ENCODE measurements at places on chromosomes 7 and 10.

DNA sequence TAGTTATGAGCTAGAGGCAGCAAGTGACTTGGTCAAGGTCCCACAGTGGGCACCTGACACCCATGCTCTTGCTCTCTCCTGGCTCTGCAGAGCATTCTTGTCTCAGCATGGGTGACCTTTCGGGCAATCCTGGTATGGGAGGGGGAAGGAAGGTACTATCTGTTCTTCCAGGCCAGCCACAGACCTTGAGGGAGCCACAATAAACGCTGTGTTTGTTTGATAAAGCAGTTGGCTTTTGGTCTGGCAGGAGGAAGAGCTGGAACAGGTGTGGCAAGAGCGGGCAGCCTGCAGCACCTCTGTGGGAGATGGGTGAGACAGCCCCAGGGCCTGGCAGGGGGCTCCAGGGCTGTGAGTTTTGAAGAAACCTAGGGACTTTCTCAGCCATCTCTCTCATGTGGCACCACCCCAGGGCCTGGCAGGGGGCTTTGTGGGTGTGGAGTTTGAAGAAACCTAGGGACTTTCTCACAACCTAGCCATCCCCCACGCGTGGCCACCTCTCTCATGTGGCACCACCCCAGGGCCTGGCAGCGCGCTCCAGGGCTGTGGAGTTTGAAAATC, 11.4 kb downstream of the CLDN3 start:
- DNase-seq = no peak

DNA sequence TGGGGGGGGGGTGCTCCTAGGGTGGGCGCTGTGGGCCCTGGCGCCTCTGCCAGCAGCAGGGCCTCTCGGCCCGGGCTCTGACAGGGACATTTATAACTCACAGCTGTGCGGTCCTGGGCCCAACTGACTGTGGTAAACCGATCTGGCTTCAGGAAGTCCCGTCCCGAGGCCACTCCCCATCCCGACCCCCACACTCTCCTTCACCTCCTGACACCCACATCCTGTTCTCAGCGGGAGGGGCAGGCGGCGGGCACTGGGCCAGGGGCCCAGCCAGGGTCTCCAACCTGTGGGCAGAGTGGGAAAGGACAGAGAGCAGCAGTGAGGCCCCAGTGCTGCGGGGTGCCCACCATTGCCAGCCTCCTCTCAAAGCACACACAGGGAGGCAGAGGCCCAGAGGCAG, 69.1 kb downstream of the ZMIZ1 start:
- DNase-seq = no peak

- no peak for DNase-seq
Observed at GRCh38 chr10:70125918-70126552, 6.6 kb downstream of the AIFM2 start.

- no peak for DNase-seq
Observed at GRCh38 chr7:37448011-37448635, 541 bp downstream of the ELMO1 start.

DNA sequence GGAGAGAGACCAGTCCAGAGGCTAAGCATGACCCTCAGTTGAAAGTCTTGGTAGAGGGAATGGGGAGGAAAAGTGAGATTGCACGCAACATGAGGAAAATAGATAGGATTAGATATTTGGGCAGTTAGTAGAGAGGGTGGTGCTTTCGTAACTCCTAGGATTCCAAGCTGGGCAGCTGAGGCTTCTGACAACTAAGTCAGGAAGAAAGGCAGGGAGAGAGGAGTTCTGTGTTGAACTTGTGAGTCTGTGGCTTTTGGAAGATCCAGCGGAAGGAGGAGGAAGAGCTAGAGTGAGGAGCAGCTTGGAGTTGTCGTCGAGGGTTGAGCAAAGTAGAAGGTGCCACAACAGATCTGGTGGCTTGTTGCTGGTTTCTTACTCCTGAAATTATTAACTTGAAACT, 21.8 kb downstream of the CUL1 start:
- no peak for DNase-seq

GRCh38 chr7:22625251-22625650, 101.7 kb upstream of the IL6 start:
- no peak for DNase-seq

DNA sequence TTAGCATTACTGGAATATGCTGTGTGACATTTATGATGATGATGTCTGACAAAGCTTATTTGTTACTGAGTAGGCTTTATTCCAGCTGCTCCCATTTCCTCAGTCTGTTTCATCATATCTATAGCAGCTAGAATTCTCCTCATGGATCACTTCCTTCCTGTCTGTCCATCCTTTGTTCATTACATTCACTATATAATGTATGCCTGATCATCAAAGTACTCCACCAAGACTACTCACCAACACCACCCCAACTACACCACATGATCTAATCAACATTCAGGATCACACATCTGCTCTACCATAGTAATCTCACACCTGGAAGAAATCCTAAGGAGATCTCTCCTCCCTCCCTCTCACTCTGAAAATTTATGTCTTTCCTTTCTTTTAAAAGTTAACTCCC, 61.3 kb downstream of the APBB1IP start:
- DNase-seq = no peak

DNA sequence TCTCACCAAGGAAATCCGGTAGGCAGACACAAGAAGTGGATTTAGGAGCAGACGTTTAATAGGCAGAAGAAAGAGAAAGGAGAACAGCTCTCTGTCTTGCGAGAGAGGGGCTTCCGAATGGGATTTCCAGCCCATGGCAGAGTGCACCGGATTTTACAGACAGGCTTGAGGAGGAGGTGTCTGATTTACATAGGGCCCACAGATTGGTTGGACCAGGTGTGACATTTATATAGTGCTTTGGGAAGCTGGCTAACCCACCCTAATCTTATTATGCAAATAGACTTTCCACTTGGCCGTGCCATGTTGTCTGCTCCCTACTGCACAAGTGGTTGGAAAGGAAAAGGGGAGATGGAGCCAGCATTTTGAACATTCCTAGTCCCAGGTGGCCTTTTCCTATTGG, 57.8 kb downstream of the ANKMY2 start:
- no peak for DNase-seq

GRCh38 chr7:103065667-103066066, 8.9 kb downstream of the FBXL13 start:
- DNase-seq = peak; percentile 31

DNA sequence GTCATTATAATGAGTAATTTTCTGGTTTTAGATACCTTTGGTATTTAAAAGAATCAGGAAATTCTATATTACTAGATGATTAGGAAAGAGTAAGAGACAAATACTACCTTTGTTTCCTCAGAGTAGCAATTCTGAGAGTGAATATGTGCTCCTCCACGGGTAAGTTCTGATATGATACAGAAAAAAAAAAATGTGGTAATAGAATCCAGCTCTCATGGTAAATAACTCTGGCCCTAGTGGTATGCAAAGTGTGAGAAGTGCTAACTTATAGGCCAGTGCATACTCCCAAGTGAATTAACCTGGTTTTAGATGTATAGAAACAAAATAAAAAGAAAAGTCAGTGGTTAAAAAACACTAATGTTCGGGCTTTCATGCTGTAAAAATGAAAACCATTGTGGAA, 512.6 kb upstream of the SEMA3D start:
- DNase-seq = no peak

All from NCI-H460 (cell line).